Ovary (tissue), 10 donors: ENCODE measurements at places on chromosomes 2 and 18. TPM values are rescaled to one million over a fixed set of nuclear protein-coding genes. Genes with fewer than 3 reads are reported as not detected.

SPOPL gene
- total RNA-seq = 22.4 TPM

DSG4 gene
- not detected for total RNA-seq

MAP3K19 gene
- total RNA-seq = not detected

UGT1A8 gene
- not detected for total RNA-seq

PRKAG3 gene
- not detected for total RNA-seq

UPP2 gene
- total RNA-seq = 0.28 TPM

ADCYAP1 gene
- not detected for total RNA-seq

ASB18 gene
- not detected for total RNA-seq

ACVR2A gene
- total RNA-seq = 20.0 TPM

CCDC68 gene
- 5.4 TPM for total RNA-seq

NEUROD1 gene
- total RNA-seq = not detected

NAT8 gene
- total RNA-seq = not detected

RUFY4 gene
- not detected for total RNA-seq

BOD1L2 gene
- not detected for total RNA-seq

ARHGAP25 gene
- 9.4 TPM for total RNA-seq

LYG2 gene
- not detected for total RNA-seq

B3GNT7 gene
- 25.2 TPM for total RNA-seq

PTPN4 gene
- 45.2 TPM for total RNA-seq

FMNL2 gene
- total RNA-seq = 30.3 TPM

DPP10 gene
- total RNA-seq = 5.9 TPM

ESPNL gene
- 0.11 TPM for total RNA-seq

C2orf78 gene
- total RNA-seq = not detected

RAB17 gene
- 19.3 TPM for total RNA-seq

CD226 gene
- total RNA-seq = 1.0 TPM

CYRIA gene
- total RNA-seq = 9.7 TPM

RNF152 gene
- 14.2 TPM for total RNA-seq

SIX2 gene
- 0.17 TPM for total RNA-seq

SLC25A12 gene
- 34.0 TPM for total RNA-seq

HES6 gene
- 1.1 TPM for total RNA-seq

CHRND gene
- 0.40 TPM for total RNA-seq

MSTN gene
- 0.25 TPM for total RNA-seq

SRD5A2 gene
- total RNA-seq = 7.0 TPM

GDF7 gene
- total RNA-seq = 0.59 TPM

SLC5A7 gene
- total RNA-seq = not detected

CHRNG gene
- not detected for total RNA-seq

NIFK gene
- 42.9 TPM for total RNA-seq

HOXD3 gene
- total RNA-seq = 17.6 TPM

FER1L5 gene
- 0.23 TPM for total RNA-seq

NAPG gene
- 18.5 TPM for total RNA-seq

SCN7A gene
- 115 TPM for total RNA-seq

ITPRIPL1 gene
- 0.35 TPM for total RNA-seq

SLC9A4 gene
- total RNA-seq = 0.10 TPM

SAG gene
- not detected for total RNA-seq

RNF125 gene
- 0.86 TPM for total RNA-seq

POLR1A gene
- total RNA-seq = 33.5 TPM

CAD gene
- 40.3 TPM for total RNA-seq

LYPD6B gene
- not detected for total RNA-seq

SP110 gene
- total RNA-seq = 21.4 TPM

ABCG8 gene
- not detected for total RNA-seq

MOGAT1 gene
- not detected for total RNA-seq

OXER1 gene
- total RNA-seq = 1.0 TPM

RGPD3 gene
- 0.60 TPM for total RNA-seq

SLC4A5 gene
- 2.4 TPM for total RNA-seq

TEX44 gene
- not detected for total RNA-seq

EPG5 gene
- 28.3 TPM for total RNA-seq

BUB1 gene
- total RNA-seq = 0.33 TPM

CCDC150 gene
- total RNA-seq = 3.4 TPM
